ENCODE measurements at places on chromosomes 1 and 21. TPM values are rescaled to one million over a fixed set of nuclear protein-coding genes. Genes with fewer than 3 reads are reported as not detected.
A peak's percentile ranks its signal among the peaks of the same experiment; 100 is the strongest.

GRCh38 chr1:218299416-218299815, 14.3 kb downstream of the RRP15 start:
- peaks cover 14% of the 10 kb centered on the region for H3K36me3 ChIP-seq
- no peak overlapping the region for H3K27ac ChIP-seq
- H3K4me1 ChIP-seq, result peaks cover 4% of the 10 kb centered on the region
- DNase-seq, result no peak

DNA sequence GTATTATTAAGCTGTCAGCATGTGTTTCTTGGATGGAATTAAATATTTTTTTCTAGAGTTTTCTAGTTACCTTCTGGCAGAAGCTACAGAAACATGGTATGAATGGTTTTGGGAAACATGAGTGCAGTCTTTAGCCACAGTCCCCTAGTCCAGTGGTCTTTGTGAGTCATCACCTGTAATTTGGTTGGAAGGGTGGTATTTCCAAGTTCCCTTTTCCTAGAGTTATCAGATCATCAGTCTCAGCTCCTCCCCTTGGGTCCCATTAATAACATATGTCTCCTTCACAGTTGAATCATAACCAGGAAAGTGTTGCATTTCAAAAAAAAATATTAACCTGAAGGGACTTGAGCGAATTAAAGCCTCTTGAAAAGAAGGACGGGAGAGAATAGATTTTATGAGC, 27.0 kb downstream of the ELAVL4 start:
- no peak for DNase-seq
- no peaks in the 10 kb centered on the region for H3K27me3 ChIP-seq

GRCh38 chr21:32360401-32360975, 32.3 kb downstream of the URB1 start:
- H3K27ac ChIP-seq, result no peak overlapping the region
- no peak for DNase-seq
- peaks cover 5% of the 10 kb centered on the region for H3K4me1 ChIP-seq
- H3K27me3 ChIP-seq, result no peaks in the 10 kb centered on the region
- H3K4me3 ChIP-seq, result no peak overlapping the region

DNA sequence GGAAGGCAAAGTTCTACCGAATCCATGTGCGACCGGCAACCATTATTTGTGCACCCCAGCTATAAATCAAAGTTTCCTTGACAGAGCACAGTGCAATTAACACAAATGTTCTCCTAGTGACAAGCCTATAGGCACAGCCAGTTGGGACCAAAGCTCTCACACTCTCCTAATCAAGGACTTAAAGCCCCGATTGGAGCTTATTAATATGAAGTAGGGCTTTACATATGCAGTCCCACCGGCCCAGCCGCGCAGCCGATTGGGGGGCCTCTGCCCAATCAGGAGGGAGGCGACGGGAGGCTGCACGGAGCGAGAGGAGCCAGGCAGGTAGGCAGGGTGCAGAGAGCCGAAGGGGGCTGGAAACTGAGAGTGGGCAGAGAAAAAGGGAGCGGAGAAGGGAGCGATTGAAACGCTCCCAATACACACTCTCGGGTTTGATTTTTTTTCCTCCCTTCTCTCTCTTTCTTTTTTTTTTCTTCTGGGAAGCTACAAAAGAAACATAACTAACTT, at the start of gene ESRRG:
ESRRG (minus strand) TSS at position 156 of the 507 bp plus-strand sequence; CDS start at position 26, 130 bp downstream.
- peak; percentile 50 for DNase-seq
- H3K27me3 ChIP-seq, result peaks cover 24% of the 10 kb centered on the region
- peak within 1 kb of the TSS; percentile 45 for H3K4me3 ChIP-seq
- H3K4me1 ChIP-seq, result no peaks in the 10 kb centered on the region
- no peak within 1 kb of the TSS for H3K27ac ChIP-seq

- peaks cover 27% of the 10 kb centered on the region for H3K4me1 ChIP-seq
- no peak for DNase-seq
- H3K27me3 ChIP-seq, result no peaks in the 10 kb centered on the region
- H3K27ac ChIP-seq, result no peak overlapping the region
These were observed 156.0 kb downstream of the TGFB2 start for GRCh38 chr1:218501161-218501560.

DNA sequence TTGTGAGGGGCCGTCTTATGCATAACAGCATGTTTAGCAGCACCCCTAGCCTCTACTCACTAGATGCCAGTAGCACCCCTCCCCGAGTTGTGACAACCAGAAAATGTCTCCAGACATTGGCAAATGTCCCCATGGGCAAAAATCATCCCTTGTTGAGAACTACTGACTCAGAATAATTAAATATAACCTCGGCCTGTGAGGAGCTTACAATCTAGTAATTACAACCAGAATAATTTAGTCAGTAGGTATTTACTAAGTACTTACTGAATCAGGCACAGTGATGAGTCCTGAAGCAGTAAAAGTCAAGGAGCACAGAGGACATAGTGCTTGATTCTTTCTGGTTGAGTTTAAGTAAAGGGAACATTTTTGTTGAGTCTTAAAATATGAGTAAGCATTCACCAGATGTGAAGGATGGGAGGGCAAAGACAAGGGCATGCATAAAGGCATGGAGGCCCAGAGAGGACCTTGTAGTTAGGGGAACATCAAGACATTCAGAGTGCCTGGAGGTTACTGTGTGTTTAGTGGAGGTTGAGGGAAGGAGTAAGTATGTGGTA, 44.1 kb upstream of the KCNQ4 start:
- peaks cover 34% of the 10 kb centered on the region for H3K4me1 ChIP-seq
- no peak overlapping the region for H3K27ac ChIP-seq
- peaks cover 48% of the 10 kb centered on the region for H3K36me3 ChIP-seq
- no peaks in the 10 kb centered on the region for H3K27me3 ChIP-seq
- no peak for DNase-seq

DNA sequence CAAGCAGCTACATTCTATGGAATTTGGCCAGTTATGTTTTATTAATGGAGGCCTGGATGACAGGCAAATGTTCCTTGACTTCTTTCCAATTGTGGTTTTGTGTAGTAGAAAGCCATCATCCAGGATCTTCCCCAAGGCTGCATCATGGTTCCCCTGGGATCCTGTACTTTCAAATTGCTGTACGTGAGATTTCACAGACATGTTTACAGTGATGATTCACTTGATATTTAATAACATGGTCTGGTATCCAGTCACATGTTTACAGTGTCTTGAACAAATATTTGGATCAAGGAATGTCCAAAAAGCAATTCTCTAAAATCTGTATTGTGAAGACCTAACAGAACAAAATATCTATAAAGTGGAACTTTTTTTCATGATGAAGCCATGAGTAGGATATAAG, 68.3 kb upstream of the ST6GALNAC3 start:
- H3K36me3 ChIP-seq, result no peaks in the 10 kb centered on the region
- no peak for DNase-seq
- H3K4me1 ChIP-seq, result no peaks in the 10 kb centered on the region
- no peak overlapping the region for H3K27ac ChIP-seq
- no peaks in the 10 kb centered on the region for H3K27me3 ChIP-seq
- H3K4me3 ChIP-seq, result no peak overlapping the region

GRCh38 chr1:234925440-234926263, 203.0 kb downstream of the TOMM20 start:
- H3K27me3 ChIP-seq, result no peaks in the 10 kb centered on the region
- no peak for DNase-seq
- H3K27ac ChIP-seq, result peak overlapping the region; percentile 65
- H3K4me1 ChIP-seq, result peaks cover 43% of the 10 kb centered on the region
- no peaks in the 10 kb centered on the region for H3K36me3 ChIP-seq
- no peak overlapping the region for H3K4me3 ChIP-seq

DNA sequence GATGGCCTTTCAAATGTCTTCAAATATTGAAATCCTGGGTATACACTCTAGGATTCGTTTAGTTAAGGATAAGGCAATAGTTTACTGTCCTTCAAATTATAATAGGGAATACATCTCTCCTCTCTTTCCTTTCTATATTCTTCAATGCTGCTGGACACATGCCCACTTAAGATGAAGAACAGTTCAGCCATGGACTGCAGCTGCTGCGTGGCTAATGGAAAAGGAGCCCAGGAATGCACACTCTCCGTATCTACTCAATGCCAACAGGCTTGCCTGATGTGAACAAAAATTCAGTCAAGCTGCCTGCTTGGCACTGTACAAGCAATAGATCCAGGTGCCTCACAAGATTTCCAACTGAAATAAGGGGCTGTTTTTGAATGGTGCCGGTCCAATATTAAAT, 321.2 kb upstream of the LYPLAL1 start:
- no peaks in the 10 kb centered on the region for H3K27me3 ChIP-seq
- peaks cover 7% of the 10 kb centered on the region for H3K4me1 ChIP-seq
- H3K36me3 ChIP-seq, result no peaks in the 10 kb centered on the region
- no peak overlapping the region for H3K4me3 ChIP-seq
- H3K27ac ChIP-seq, result no peak overlapping the region

- DNase-seq, result no peak
- no peaks in the 10 kb centered on the region for H3K27me3 ChIP-seq
- no peak overlapping the region for H3K4me3 ChIP-seq
- no peaks in the 10 kb centered on the region for H3K36me3 ChIP-seq
These were observed 257.7 kb upstream of the SGIP1 start for GRCh38 chr1:66276218-66276617.

GRCh38 chr1:47469910-47470309, 32.1 kb downstream of the FOXD2 start:
- H3K4me3 ChIP-seq, result no peak overlapping the region
- no peaks in the 10 kb centered on the region for H3K36me3 ChIP-seq
- no peak overlapping the region for H3K27ac ChIP-seq
- no peak for DNase-seq

- H3K27me3 ChIP-seq, result no peaks in the 10 kb centered on the region
- H3K4me3 ChIP-seq, result no peak overlapping the region
- peaks cover 48% of the 10 kb centered on the region for H3K4me1 ChIP-seq
- H3K36me3 ChIP-seq, result no peaks in the 10 kb centered on the region
- no peak for DNase-seq
These were observed 10.2 kb downstream of the SPSB1 start for GRCh38 chr1:9302745-9303524.

- H3K4me1 ChIP-seq, result no peaks in the 10 kb centered on the region
- H3K27ac ChIP-seq, result no peak overlapping the region
- DNase-seq, result no peak
- H3K27me3 ChIP-seq, result no peaks in the 10 kb centered on the region
- no peak overlapping the region for H3K4me3 ChIP-seq
These were observed 413.3 kb upstream of the ADGRL2 start for GRCh38 chr1:81387446-81387845.

- no peaks in the 10 kb centered on the region for H3K27me3 ChIP-seq
- H3K4me3 ChIP-seq, result no peak overlapping the region
- no peaks in the 10 kb centered on the region for H3K36me3 ChIP-seq
- no peak for DNase-seq
These were observed 45.7 kb upstream of the DEPDC1 start for GRCh38 chr1:68542586-68542985.

DNA sequence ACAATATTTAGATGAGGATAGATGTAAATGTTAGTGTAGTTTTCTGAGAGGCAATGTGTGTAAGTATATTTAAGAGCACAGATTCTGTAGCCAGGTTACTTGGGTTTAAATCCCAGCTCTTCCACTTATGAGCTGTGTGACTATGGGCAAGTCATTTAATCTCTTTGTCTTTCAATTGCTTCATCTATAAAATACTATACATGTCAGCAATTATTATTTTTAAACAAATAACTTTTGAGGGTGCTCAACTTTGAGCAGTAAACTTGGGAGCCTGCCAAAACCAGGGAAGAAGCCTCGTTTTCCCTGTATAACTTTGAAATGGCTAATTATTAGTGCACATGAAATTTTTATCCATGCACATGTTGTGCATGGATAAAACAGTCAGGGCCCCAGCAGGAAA, 222.8 kb downstream of the FOXD2 start:
- H3K4me1 ChIP-seq, result no peaks in the 10 kb centered on the region
- H3K27ac ChIP-seq, result no peak overlapping the region
- H3K4me3 ChIP-seq, result no peak overlapping the region
- no peak for DNase-seq

GRCh38 chr1:211082824-211083223, 51.1 kb downstream of the KCNH1 start:
- no peak for DNase-seq
- no peaks in the 10 kb centered on the region for H3K36me3 ChIP-seq
- no peak overlapping the region for H3K4me3 ChIP-seq
- H3K27me3 ChIP-seq, result no peaks in the 10 kb centered on the region

GRCh38 chr1:94698356-94698755, 121.8 kb upstream of the SLC44A3 start:
- no peaks in the 10 kb centered on the region for H3K27me3 ChIP-seq
- no peaks in the 10 kb centered on the region for H3K4me1 ChIP-seq
- no peak overlapping the region for H3K27ac ChIP-seq
- H3K36me3 ChIP-seq, result no peaks in the 10 kb centered on the region
- no peak for DNase-seq

DNA sequence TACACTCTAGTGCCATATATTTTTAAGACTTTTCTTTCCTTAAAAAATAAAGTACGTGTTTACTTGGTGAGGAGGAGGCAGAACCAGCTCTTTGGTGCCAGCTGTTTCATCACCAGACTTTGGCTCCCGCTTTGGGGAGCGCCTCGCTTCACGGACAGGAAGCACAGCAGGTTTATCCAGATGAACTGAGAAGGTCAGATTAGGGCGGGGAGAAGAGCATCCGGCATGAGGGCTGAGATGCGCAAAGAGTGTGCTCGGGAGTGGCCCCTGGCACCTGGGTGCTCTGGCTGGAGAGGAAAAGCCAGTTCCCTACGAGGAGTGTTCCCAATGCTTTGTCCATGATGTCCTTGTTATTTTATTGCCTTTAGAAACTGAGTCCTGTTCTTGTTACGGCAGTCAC, 25.2 kb downstream of the PSEN2 start:
- no peak overlapping the region for H3K4me3 ChIP-seq
- no peak for DNase-seq
- no peaks in the 10 kb centered on the region for H3K27me3 ChIP-seq
- H3K4me1 ChIP-seq, result peaks cover 7% of the 10 kb centered on the region
- H3K27ac ChIP-seq, result no peak overlapping the region

GRCh38 chr1:63668298-63668697, 75.1 kb downstream of the PGM1 start:
- no peak for DNase-seq
- H3K36me3 ChIP-seq, result no peaks in the 10 kb centered on the region
- H3K27ac ChIP-seq, result no peak overlapping the region
- no peak overlapping the region for H3K4me3 ChIP-seq
- no peaks in the 10 kb centered on the region for H3K27me3 ChIP-seq

DNA sequence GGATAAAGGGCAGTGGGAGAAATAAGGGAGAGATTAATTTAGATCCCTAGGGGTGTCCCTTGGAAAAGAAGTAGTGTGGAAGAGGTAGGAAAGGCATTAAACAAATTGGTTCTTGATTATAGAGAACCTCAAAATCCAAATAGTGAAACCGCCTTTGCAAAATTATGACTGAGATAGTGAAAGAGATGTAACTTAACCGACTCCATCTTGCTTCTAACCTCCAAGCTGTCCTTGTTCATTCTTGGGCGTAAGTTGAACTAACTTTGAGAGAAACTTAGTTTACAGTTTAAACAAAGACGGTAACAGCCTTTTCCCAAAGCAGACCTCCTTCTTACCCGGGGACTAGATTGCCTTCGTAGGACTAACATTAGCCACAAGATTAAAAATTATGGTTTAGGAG, 3.2 kb upstream of the RAB3GAP2 start:
- H3K27ac ChIP-seq, result no peak overlapping the region
- DNase-seq, result no peak
- no peak overlapping the region for H3K4me3 ChIP-seq
- H3K4me1 ChIP-seq, result peaks cover 15% of the 10 kb centered on the region
- H3K27me3 ChIP-seq, result no peaks in the 10 kb centered on the region

GRCh38 chr1:28309702-28310101, 19.1 kb upstream of the MED18 start:
- H3K4me3 ChIP-seq, result no peak overlapping the region
- no peaks in the 10 kb centered on the region for H3K27me3 ChIP-seq
- H3K36me3 ChIP-seq, result no peaks in the 10 kb centered on the region
- peaks cover 5% of the 10 kb centered on the region for H3K4me1 ChIP-seq
- no peak for DNase-seq
- H3K27ac ChIP-seq, result no peak overlapping the region

RAB42 gene
- total RNA-seq, result 7.0 TPM

TNFRSF9 gene
- total RNA-seq, result 0.47 TPM

LORICRIN gene
- total RNA-seq, result not detected

SIM2 gene
- not detected for total RNA-seq

DUSP10 gene
- 8.7 TPM for total RNA-seq

ORC1 gene
- total RNA-seq, result 0.68 TPM

LGR6 gene
- 1.7 TPM for total RNA-seq

BEND5 gene
- total RNA-seq, result 4.3 TPM
